Mesothelial cell of epicardium (in vitro differentiated cells): ENCODE measurements at places on chromosomes 6 and 20. TPM values are rescaled to one million over a fixed set of nuclear protein-coding genes. Genes with fewer than 3 reads are reported as not detected.

GRCh38 chr6:35669451-35670045 is 19.2 kb downstream of the FKBP5 start:
- DNase-seq = no peak

DNA sequence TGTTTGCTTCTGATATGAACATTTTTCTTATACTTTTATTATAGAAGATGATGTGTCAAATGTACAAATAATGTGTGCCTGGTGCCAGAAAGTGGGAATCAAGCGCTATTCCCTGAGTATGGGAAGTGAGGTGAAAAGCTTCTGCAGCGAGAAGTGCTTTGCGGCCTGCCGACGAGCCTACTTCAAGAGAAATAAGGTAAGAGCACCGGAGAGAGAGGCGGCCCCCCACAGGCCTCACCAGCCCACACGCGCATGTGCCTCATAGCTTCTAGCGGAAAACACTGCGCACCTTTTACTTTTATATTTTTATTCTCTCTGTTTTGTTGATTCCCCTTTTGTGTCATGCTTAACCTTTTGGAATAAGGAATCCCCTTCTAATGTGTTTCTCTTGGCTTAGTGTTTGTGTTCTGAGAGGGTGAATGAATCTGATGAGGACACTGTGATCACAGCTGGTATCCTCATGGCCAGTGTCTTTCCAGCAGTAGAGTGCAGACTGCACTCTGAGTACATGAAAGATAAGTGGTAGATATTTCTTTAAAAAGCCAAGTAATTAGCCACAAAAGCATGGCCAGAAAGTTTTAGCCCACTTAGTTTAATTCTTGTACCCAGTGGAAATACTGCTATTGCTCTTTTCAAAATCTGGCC is 43.6 kb downstream of the SOBP start:
- DNase-seq = no peak

- DNase-seq = no peak
Observed at GRCh38 chr6:90385759-90386313, 89.2 kb upstream of the BACH2 start.

DNA sequence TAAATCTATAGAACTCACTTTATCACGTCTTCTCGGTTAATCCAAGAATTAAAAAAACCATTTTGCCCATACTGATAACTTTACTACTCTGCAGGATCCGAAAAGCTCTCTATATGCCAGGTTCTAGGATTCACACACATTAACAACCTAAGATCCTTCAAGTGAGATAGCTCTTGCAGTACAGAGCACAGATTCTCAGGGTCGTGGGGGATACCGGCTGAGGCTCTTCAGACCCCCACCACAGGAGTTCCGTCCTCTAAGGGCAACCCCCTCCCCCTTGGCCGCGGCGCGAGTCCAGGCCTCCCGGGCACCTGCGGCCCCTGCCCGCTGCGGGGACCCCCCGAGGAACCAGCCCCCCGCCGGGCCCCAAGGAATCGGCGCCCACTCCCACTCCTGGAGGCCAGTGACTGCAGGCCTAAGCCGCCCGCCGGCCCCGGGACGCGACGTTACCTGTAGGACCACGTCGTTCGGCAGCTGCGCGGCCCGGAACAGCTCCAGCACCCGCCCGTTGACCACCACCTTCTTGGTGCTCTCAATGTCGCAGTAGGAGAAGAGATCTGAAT is 892 bp downstream of the REPS1 start:
- peak; percentile 61 for DNase-seq

GRCh38 chr6:33198853-33199436 is 1.5 kb downstream of the RXRB start:
- no peak for DNase-seq

CCN5 gene
- not detected in 3 replicates for total RNA-seq

TMEM74B gene
- 0.85 to 1.1 TPM (median 0.95 TPM) in 3 replicates for total RNA-seq

DNA sequence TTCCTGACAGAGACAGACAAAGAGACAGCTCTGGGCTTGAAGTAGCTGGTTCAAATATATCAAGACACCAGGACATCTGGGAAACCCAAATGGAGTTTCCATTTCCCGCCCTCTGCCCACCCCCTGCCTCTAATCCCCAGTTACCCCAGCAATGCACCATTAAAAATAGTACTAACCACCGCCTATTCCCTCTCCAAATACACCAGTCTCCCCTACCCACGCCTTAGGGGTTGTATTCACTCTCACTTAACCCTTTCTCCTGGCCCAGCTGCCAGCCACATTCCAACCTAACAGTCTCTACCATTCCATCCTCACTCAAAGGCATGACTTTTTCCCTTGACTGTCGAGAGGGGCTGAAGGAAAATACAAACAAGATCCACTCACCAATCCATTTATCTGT is 22.4 kb downstream of the GABBR1 start:
- DNase-seq = no peak

TNNC2 gene
- total RNA-seq = 0.54 to 0.79 TPM in 2 of 3 replicates, not detected in the other

ARFGEF3 gene
- 6.1 to 6.3 TPM (median 6.1 TPM) in 3 replicates for total RNA-seq

RBM24 gene
- total RNA-seq = 0.43 to 0.86 TPM (median 0.45 TPM) in 3 replicates

KCNQ5 gene
- total RNA-seq = 4.8 to 5.4 TPM (median 5.2 TPM) in 3 replicates

- DNase-seq = no peak
Observed at GRCh38 chr6:74287932-74288331, 591.9 kb downstream of the CD109 start.

ENPP3 gene
- 0.81 to 1.3 TPM (median 0.89 TPM) in 3 replicates for total RNA-seq

SIRPD gene
- not detected in 3 replicates for total RNA-seq

SGK2 gene
- total RNA-seq = 7.3 to 10.5 TPM (median 9.9 TPM) in 3 replicates

HS3ST5 gene
- 0.16 to 0.49 TPM (median 0.27 TPM) in 3 replicates for total RNA-seq

GRCh38 chr6:154236646-154237301 is 119.8 kb downstream of the IPCEF1 start:
- no peak for DNase-seq

DNA sequence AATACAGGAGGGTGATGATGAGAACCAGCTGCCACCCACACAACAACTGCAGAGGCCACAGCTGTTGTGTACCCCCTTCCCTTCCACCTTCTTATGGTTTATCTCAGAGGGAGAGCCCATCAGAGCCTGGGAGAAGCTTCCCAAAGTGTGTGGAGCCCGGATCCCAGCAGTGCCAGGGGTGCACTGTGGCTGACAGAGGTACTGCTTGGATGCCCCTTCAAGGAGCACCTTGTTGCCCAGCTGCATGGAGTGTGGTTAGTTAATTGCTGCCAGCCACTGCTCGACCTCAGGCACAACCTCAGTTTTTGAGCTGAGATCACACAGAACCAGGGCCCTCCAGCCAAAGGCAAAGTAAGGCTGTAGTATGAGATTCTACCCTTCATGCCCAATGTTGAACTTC is 13.0 kb downstream of the PI3 start:
- DNase-seq = no peak

DNA sequence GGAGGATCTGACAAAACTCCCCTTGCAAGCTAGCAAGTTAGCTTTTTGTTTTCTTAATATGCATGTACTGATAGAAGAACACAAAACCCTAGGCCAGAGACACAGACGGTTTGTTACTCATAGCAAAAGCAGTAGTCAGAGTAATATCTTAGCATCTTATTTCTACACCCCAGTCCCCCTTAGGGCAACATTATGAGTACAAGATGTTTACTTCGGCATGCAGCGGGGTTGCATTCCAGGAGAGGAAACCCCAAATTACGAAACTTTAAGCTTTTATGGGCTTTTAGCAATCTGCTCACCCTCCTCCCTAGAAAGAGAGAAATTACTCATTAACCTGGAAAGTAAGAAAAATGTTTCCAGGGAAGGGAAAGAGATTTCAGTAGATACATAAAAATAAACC is 1286.9 kb downstream of the EPHA7 start:
- no peak for DNase-seq

CCHCR1 gene
- total RNA-seq = 33.9 to 36.6 TPM (median 34.5 TPM) in 3 replicates

DNA sequence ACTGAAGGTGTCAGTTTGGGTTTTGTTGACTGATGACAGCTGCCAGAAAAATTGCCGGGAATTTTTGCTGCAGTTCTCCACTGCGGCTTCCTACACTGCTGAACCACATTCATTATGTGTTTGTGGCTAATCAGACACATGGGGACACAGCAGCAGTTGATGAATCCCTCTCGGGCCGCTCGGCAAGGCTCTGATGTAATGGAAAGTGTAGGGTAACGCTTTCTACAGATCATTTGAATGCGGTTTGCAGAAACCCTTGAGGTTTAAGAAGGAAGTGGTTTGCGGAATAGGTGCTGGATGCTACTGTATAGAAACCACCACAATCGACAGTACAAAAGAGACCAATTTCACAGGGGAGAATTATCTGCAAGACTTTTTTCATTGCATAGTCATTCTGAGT is 138.7 kb upstream of the SASH1 start:
- DNase-seq = no peak

ADGB gene
- not detected in 3 replicates for total RNA-seq

PRSS16 gene
- total RNA-seq = 16.2 to 20.6 TPM (median 19.1 TPM) in 3 replicates

C6orf58 gene
- 0.18 to 0.51 TPM (median 0.38 TPM) in 3 replicates for total RNA-seq

GPX5 gene
- not detected in 3 replicates for total RNA-seq

DNA sequence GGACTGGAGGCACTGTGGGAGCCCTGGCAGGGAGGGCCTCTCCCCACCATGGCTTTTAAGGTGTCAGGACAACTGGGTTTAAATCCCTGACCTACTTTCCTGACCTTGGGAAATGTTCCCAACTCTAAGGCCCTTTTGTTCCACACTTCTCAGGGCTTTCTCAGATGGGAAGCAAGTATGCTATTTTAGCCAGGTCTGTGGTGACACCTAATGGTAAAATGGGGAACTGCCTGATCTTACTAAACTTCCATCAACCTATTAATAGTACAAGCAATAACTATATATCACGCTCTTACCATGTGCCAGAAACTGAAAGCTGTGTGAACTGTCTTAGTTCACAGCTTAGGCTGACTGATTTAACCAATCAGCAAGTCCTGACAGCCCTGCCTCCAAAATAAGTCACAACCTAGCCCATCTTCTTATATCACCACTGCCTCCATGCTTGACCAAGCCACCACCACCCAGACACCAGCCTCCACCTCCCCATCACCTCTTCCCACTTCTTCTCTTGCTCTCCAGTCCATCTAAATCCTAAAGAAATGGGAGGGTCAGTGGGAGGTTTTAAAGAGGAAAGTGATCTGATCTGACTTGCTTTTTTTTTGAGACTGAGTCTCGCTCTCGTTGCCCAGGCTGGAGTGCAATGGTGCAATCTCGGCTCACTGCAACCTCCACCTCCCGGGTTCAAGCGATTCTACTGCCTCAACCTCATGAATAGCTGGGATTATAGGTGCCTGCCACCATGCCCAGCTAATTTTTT is 6.9 kb upstream of the BLCAP start:
- DNase-seq = no peak

ERVFRD-1 gene
- 0.20 to 0.25 TPM (median 0.23 TPM) in 3 replicates for total RNA-seq

- no peak for DNase-seq
Observed at GRCh38 chr20:19775353-19776253, 17.5 kb downstream of the RIN2 start.

DNA sequence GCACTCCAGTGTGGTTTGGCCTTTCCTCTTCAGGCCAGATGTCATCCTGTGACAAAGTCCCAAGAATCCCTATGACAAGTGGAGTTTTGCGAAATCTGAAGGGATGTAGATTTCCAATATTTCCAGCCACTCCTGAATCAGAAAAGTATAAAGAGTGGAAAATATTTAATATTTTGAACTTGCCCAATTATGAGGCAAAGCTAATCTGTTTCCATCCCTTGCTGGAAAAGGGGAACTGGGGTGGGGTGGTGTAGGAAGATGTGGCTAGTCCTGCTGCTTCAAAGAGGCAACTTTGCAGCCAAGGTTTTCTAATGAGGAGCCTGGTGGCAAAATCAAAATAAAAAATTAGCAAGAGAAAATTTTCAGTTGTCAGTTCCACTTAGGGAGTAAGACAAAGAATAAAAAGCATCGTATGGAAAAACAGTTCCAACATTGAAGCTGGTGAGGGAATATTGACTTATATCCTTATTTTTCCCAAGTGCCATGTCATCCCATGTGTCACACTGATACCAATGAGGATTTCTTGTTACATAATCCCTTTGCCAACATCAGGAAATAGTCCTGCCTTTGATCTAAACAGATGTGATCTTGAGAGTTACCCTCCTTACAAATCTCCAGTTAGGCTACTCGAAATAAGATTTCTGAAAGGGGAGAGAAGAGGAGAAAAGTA is 480.0 kb upstream of the JARID2 start:
- no peak for DNase-seq

ANKRD66 gene
- not detected in 3 replicates for total RNA-seq

CASP8AP2 gene
- 22.8 to 23.4 TPM (median 23.1 TPM) in 3 replicates for total RNA-seq

DNA sequence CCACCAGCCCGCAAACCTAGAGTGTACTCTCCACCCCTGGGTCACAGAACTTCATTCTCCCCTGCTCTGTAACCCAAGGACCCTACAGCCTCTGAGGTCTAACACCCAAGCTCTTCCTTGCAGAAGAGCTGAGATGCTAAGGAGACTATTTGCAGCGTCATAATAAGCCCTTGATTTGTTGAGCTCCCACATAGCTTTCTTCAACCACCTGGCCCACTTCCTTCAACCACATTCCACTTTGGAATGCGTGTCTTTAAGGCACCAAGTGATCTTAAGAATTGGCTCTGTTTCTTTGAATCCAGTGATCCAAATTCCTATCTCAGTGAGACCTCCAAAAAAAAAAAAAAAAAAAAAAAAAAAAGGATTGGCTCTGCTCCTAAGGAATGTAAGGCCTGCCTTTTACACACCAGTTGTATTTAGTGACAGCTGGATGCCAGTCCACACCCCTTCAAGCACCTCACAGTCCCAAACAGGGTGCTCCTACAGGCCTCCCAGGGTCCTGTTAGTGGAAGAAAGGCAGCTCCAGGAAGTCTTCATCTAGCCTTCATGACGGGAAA is 106.2 kb downstream of the UBE3D start:
- no peak for DNase-seq

LINC00237 gene
- total RNA-seq = not detected in 3 replicates

EPHA7 gene
- 11.3 to 12.4 TPM (median 11.7 TPM) in 3 replicates for total RNA-seq

DNA sequence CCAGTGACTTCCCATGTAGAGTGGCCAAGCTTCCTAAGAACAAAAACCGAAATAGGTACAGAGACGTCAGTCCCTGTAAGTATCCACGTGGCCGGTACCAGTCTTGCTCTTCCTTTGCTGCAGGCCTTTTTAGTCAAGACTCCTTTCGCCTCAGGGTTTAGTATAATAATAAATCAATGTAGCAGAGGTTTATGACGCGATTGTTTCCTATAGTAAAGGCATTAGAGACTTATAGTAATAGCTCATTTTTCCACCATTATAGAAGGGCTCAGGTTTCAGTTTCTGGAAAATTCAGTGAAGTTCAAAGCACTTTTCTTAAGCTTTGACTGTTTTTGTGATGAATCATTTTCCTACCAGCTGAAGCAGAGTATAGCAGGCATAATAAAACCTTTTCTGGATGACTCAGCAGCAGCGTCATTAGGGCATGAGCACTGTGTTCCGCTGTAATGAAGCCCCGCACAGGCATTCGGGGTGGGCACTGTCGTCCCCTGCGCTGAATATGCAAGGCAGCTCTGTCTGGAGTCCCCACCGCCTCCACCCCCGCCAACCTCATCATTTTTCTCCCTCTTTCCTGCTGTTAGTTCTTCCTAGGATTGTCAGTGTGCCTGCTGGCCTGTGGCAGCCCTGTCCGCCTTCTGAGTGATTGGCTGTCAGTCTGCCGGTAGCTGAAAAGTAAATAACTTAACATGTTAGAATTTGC is 51.3 kb downstream of the PTPN1 start:
- peak; percentile 46 for DNase-seq

GRCh38 chr6:158161566-158162254 is 6.4 kb downstream of the SERAC1 start:
- no peak for DNase-seq
